Stimulated activated CD8-positive, alpha-beta memory T cell treated with anti-CD3 and anti-CD28 coated beads, Interleukin-2, amount 100 ng/mL, for 1 hour (primary cell): ENCODE measurements at places on chromosomes 7 and 10.

- no peak for DNase-seq
Observed at GRCh38 chr10:102113956-102114857, 6.0 kb downstream of the LDB1 start.

DNA sequence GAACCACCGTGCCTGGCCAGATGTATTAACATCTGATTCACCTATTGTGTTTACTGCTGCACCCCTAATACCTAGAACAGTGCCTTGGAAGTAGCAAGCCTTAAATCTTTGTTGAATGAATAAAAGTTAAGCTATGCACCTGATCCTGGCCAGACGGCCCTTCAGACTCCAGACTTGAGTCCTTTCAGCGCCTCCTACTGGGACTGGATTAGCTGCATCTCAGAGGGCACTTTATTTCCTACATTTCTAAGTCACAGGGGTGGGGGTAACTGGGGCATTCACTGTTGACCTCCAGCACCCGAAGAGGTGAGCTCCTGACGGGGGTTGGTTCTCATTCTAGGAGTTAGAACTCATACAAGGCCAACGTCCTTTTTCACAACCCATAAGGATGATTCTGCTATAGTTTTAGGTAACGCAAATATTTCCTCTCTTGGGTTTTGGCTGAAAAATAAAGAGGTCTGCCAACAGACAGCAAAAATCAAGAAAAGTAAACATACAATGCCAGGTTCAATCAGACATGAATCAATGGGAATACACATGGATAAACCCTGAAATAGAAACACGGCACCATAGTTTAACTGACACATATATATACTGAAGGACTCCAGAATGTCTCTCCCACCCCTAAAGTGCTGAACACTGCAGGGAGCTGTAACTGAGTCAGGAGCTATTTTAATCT lies 48.0 kb upstream of the DLG5 start:
- DNase-seq: no peak

GRCh38 chr10:90378524-90379076 lies 479.2 kb downstream of the HTR7 start:
- no peak for DNase-seq

DNA sequence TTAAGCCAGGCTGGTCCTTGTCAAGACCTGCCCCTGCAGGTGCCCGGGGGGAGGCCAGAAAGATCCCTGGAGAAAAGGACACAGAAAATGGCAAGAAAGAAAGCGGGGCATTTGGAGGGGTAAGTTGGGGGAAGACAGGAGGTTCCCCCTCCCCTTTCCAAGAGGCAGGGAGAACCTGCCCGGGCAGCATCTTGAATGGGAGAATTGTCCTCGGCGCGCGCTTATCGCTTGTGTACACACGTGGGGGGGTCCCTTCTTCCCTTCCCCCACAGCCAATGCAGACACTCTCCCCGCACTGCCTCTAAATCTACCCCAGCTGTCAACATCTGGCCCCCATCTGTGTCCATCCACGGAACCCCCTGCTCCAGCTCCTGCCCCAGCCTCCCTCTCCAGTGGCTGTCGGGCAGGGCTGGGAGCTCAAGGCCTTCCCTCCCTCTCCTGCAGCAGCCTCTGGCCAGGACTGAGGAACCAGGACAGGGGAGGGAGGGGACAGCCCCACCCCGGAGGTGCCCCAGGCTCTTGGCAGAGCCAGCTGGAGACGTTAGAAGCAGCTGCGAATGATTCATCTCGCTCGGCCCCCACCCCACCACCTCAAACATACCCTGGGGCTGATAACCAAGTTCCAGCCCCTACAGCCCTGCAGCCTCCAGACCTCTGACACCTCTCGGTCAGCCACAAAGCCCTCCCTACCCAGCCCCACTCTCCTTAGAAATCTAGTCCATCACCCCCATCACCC lies 25.3 kb downstream of the EPHB4 start:
- no peak for DNase-seq

DNA sequence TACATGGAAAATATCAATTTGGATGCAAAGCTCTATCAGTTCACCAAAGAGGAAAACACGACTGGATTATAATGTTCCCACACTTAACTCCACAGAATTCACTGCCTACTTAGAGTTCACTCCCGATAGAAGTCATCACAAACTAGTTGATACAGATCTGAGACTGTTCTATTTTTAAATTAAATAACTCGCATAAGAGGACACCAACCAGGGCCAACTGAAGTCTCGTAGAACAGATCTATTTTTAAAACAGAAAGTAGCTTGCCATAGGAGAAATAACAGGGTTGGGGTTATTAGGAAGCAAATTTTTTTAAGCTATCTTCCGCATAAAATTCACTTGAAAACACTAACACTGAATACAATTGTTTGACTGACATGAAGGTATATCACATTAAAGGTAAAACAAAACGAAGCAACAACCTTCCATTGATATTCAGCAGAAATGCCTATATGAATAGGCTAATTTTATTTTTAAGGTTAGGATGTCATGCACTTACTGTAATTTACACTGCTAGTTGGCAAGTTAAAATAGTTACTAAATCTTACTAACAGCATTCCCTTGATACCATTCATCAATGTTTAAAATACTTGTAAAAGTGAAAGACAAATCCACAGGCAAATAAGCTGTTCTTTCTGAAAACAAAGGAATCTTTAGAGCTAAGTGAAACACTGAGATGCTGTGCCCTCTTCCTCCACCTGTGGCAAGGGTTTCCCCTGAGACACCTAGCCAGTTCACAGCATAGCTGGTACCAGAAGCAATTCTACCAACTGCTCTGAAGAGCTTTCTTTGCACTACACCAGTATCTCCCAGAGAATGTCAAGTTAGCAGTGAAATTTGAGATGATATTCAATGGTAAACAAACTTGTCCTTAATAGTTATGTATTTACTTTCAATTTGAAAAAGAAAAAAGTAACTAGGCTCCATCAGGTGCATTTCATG lies 186.7 kb upstream of the ANK3 start:
- no peak for DNase-seq

DNA sequence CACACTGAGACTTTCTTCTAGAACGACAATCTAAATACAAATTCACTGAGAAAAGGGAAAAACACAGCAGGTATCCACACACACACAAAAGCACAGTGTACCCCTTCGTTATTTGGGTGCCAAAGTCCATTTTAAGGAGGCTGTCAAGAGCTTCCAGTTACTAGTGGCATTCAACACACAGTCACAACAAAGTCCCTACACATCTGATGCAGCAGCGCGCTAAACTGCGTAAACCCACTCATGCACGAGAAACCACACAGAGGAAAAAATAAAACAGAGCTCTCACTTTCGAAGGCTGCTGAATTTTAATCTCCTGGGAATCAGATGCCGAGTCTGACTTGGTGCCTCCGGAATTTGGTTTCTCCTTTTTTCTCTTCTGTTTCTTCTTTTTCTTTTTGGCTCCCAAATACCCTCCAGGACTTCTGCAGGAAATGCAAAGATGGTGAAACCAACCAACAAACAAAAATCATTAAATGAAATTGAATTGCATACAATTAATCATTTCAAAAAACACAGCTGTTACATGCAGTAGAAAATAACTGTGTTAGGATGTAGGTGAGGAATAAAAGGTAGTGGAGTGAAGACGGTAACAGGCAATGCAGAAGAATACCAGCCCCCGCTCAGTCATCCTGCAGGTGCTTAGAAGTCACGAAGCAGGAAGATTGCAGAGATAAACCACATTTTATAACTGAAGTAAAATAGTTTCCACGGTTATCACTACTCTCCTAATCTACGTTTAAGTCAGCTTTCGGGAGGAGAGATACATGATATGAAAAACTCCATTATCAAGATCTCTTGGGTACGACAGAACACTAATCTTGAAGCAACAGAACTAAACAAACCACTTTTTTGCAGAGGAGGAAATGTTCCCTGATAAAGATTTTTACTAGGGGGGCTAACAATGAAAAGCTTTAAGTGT lies 27.1 kb downstream of the NMT2 start:
- no peak for DNase-seq

DNA sequence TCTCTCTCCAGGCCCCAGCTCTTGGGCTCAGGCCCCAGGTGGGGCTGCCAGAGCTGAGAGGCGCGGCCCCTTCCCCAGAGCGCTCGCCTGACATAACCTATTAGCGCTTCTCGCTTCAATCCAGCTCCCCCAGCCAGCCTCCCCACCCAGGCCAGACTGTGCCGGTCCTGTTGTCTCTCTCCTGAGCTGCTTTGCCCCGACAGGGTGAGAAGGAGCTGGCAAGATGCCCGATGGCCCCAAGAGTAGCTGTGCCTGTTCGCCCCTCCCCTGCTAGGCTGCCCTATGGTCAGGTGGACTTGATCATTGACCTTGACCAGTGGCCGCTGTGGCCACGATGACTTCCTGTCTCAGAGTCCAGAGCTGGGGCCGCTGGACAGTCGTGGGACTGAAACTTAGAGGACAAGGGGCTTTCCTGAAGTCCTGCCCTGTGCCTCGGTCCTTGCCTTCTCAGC lies 9.1 kb downstream of the TMEM270 start:
- DNase-seq: no peak

DNA sequence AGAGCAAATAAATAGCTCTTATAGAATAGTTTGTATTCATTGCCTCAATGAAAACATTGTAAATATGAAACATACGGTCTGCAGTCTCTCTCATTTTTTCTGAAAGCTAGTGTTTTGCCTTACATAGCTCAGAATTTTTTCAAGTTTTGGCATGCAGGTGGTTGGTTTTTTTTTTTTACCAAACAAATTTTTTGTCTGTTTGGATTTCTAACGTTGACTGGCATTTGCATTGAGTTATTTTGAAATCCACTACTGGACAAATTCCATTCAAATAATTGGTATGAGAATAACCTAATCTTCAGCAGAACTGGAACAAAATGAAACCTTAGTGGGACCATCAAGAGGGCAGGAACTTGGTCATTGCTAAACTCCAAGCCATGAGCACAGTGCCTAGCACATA lies 107.6 kb upstream of the SAMD8 start:
- DNase-seq: no peak

- DNase-seq: no peak
Observed at GRCh38 chr10:8776926-8777622, 722.6 kb downstream of the GATA3 start.

DNA sequence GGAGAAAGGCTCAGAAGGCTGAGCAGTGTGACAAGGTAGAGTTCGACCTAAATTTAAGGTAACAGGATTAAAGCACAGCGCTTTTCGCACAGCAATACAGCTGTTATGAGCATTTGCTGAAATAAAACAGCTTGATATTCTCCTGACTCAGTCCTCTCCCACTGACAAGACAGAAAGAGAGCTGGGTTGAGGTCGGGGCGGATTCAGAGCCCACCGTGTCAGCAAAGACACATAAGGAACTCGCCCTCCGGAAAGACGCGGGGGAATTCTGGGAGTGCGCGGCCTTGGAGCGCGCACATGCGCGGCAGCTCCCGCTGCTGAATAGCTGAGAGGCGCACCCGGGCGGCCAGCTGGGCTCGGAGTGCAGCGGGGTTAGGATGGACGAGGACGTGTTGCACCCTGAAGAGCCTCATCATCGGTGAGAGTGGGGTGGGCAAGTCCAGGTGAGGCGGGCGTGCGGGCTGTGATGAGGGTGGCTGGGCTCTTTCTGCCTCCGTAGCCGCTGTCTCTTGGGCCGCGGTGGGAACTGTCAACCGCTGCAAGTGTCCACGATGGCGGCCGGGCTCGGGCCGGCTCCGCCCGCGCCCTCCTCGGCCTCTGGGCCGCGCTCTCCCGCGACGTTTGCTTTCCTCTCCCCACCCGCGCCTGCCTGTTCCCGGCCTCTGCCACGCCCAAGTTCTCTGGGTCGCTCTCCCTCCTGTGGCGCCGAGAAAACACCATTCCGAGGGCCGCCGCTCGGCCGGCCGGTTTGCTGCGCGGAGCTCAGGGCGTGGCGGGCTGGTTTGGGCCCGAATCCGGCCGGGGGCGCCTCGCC lies 120.6 kb downstream of the LYZL1 start:
- DNase-seq: peak; percentile 5

DNA sequence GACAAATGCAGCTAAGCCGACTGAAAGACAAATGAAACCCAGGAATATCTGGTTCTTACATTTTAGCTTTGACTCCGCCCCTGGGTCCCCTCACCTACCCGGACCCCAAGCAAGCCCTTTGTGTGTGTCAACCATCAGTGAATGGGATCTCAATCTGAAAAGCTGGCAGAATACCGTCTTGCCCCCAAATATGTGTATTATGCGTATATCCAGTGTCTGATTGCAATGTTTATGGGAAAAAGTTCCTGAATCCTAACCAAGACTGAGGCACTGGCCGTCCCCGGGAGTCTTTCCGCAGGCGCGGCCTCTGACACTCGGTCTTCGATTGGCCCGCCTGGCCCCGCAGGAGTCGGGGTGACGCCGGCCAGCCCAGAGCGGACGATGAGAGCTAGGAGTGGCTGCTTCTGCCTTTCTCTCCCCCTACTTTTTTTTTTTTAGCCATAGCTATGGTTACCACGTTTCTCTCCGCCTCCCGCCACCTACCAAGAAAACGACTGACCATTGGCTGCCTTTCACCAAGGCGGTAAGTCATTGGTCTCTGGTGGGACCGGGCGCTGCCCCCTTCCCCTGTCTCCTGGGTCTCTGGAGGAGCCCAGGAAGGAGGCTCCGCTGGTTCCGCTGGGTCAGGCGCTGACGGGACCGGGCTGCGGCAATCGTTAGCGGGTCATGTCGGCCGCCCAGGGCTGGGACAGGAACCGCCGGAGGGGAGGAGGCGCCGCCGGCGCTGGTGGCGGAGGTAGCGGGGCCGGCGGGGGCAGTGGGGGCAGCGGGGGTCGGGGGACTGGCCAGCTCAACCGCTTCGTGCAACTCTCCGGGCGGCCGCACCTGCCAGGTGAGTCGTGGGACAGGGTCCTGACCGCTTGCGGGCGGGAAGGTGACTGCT lies at the start of gene KLHDC10:
KLHDC10 (plus strand) TSS at position 557 of the 883 bp plus-strand sequence; CDS start at position 667, 110 bp downstream.
- peak; percentile 88 for DNase-seq

- no peak for DNase-seq
Observed at GRCh38 chr10:34380856-34381255, 434.2 kb downstream of the PARD3 start.

GRCh38 chr10:72911758-72912157 lies 18.2 kb downstream of the OIT3 start:
- DNase-seq: no peak

DNA sequence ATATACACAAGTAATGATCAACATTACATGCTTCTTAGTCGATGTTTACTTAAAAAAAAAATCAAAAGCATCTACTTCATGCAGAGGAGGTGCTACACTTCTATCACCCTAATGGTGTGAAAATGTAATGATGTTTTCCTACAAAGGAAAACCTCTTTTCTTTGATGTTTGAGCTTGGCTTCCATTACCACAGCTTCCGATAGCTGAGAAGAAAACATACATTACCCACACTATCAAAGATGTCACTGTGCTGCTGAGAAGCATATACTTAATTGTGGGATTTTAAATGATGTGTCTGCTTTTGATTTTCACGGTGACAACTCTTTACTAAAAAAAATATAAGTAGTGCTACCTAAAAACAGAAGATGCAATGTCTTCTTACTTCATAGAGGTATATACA lies 200.2 kb upstream of the PHF14 start:
- no peak for DNase-seq

GRCh38 chr7:24576171-24577025 lies 3.1 kb downstream of the PALS2 start:
- DNase-seq: no peak
